ENCODE measurements at places on chromosomes 2 and 18. TPM values are rescaled to one million over a fixed set of nuclear protein-coding genes. Genes with fewer than 3 reads are reported as not detected.

LNPK gene
- total RNA-seq: 6.8 TPM

EMILIN2 gene
- total RNA-seq: 60.2 TPM

GALNT14 gene
- total RNA-seq: 4.0 TPM

ALKAL2 gene
- total RNA-seq: 33.1 TPM

IL1A gene
- total RNA-seq: not detected

TUBA3D gene
- total RNA-seq: 30.3 TPM

SERPINB5 gene
- total RNA-seq: not detected

CFAP210 gene
- 0.64 TPM for total RNA-seq

CHST10 gene
- total RNA-seq: 14.9 TPM

RAB27B gene
- 4.4 TPM for total RNA-seq

DNA sequence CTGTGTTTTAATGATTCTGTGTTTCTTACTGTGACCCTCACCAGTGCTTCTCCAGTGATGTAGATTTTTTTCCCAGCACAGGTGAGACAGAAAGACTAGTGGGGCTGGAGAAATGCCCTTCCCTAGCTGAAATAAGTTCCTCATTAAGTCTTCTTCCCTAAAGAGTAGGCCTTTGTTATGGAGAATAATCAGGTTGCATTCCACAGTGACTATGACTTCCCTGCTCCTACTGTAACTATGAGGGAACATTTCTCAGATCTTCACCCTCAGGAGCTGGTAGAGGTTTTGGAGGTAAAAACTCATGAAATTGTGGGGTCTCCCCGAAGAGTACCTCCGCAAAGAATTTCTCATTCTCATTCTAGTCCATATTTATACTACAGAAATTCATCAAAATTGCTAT is 286.2 kb downstream of the GRB14 start:
- DNase-seq: no peak

DNA sequence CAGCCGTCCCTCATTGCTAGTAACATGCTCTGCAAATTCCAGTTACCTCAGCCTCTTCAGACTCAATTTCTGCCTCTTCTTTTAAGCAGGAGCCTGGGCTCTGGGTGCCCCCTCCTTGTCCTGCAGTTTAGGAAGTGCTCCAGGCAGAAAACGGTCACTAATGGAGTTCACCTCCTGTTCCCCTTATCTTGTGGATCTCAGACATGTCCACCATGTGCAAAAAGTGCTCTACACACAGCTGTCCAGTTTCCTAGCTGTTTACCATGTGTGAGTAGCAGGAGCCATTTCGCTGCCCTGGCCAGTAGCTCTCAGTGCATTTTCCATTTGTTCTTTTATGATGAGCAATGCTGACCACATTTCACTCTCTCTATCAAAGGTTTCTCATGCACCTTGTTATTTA is 4.9 kb downstream of the SH3YL1 start:
- DNase-seq: no peak

- DNase-seq: no peak
Observed at GRCh38 chr18:53131001-53131400, 791.0 kb downstream of the DCC start.

- DNase-seq: peak; percentile 67
Observed at GRCh38 chr18:79400091-79400590, 4.4 kb downstream of the NFATC1 start.

DNA sequence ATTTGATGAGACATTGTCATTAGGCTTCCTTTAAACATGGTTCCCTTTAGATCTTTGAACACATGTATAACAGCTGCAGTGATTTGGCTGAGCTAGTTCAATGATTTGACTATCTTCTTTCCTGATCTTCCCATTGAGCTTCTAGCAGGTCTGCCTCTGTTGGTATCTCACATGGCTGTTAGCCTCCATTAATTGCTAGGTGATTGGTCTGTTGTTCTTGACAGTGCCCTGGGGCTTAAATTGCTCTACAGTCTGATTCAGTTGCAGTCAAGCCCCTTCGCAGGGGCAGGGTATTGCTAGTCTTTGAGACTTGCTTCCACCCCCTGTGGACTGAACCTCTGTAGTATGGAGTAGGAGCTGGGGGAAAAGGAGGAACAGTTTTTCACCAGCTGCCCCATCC is 24.1 kb downstream of the SKA1 start:
- no peak for DNase-seq

GRCh38 chr2:236985761-236986339 is 99.8 kb upstream of the COPS8 start:
- no peak for DNase-seq

- no peak for DNase-seq
Observed at GRCh38 chr2:227204452-227204851, 40.0 kb downstream of the COL4A3 start.

DNA sequence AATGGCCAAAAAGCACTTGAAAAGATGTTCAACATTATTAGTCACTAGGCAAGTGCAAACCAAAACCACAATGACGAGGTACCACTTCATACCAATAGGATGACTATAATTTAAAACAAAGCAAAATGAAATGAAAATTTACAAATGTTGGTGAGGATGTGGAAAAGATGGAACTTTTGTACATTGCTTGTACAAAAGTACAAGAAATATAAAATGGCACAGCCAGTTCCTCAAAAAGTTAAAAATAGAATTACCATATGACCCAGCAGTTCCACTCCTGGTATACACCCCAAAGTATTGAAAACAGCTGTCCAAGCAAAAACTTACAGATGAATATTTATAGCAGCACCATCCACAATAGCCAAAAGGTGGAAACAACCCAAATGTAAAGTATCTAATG is 107.8 kb upstream of the XPO1 start:
- DNase-seq: no peak

- peak; percentile 38 for DNase-seq
Observed at GRCh38 chr2:15640261-15640711, 48.6 kb downstream of the DDX1 start.

DNA sequence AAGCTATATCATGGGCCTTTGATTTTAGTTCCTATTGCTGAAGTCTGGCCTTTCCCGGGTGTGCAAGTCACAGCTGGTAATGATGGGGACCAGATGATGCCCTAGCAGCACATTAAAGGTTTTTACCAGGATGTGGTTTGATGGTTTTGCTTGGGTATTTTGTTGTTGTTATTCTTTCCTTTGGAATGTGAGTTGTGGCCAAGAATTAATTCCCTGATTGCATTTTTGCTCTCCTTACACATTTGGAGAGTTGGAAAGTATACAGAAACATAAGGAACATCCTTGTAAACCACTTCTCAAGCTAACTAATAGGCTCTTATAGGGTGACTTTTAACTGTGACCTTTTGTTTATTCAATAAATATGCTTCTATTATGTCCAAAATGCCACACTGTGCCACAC is 154.1 kb upstream of the MMADHC start:
- no peak for DNase-seq

DNA sequence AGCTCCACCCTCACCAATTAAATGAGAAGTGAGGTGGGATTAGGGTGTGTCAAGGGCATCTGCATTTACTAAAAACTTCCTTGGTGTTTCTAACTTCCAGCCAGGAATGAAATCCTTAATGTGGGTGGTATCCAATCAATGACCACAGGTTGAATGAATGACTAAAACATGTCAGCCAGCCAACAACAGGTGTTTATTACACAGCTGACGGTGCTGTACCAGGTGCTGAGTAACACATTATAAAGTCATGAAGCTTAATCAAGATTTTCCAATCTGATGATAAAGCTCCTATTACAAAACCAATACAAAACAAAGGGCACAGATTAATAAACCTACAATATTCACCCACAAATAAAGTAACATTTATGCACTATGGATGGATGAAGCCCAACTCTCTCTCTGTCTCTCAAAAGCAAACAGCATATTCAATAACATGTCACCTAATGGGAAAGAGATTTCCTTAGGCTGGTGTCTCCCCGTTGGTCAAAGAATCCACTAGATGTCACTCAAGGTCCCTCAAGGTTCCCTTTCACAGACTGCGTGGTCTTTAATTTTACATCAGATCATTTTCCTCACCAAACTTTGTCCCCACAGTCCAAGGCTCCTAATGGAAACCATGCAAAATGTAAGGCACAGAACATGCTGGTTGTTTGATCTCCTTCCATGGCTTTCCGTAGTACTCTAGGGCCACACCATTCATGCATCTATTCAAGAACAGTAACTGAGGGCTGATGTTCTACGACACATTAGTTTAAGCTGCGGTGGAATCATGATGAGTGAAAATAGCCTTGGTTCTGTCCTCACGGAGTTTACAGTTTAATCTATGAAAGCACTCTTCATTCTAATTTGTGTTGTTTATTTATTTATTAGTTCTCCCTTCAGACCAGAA is 6.4 kb upstream of the PTPN4 start:
- no peak for DNase-seq

DNA sequence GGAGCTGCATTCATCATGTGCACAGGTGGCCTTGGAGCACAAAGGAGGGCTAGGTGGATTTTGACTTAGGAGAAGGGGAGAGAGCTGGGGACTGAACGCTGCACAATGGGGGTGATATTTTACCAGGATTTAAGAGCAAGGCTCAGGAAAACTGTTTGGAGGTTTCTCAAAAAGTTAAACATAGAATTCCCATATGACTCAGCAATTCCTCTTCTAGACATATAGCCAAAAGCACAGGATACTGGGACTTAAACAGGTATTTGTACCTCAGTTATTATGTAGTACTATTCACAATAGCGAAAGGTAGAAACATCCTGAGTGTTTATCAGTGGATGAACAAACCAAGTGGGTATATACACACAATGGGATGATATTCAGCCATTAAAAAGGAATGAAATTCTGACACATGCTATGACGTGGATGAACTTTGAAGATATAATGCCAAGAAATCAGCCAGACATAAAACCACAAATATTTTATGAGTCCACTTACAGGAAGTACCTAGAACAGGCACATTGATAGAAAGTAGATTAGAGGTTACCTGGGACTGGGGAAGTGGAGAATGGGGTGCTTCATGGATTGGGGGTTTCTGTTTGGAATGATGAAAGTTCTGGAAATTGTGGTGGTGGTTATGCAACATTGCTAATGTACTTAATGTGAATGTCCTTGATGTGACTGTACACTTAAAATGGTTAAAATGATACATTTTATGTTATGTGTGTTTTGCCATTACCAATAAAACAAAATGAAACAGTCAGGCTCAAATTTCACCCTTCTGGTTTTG is 216.9 kb downstream of the HAUS1 start:
- DNase-seq: no peak

DNA sequence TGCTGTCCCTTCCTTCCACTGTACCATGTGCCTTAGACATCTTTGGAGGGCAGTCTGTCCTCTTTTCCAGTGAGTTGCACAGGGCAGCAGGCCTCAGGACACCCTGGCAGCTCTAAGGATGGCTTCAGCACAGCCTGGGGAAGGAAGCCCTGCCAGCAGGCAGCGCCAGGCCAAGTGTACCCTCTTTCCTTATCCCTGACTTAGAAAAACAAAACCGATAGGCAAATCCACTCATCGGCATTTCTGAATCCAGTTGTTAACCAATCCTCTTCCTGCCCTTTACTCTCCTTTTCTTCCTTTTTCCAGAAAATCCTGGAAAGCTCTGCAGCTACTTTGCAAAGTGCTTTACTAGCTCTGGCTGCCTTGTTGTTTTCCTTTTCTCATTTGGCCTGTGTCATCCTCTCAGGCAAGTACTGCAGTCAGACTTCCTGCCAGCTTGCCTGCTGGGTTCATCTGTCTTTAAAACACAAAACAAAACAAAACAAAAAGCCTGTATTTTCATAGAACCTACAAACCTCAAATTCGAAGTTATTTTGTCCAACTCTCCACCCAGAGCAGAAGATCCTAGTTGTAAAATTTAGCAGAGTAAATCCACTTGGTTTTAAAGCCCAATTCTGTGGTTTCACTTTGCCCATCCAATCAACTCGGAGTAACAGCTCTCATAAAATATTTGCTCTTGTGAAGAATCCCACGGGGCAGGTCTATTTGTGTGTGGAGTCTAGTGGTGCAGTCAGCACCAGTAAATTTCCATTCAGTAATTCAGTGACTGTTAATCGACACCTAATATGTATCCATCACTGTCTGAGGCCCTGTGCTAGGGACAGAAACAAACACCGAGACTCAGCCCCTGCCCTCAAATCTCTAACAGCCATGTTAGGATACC is 45.2 kb downstream of the PCBP1 start:
- DNase-seq: no peak

GRCh38 chr2:240137596-240138253 is 1.6 kb upstream of the COPS9 start:
- DNase-seq: no peak

All from uterus (tissue), 4 donors.